Head of caudate nucleus (tissue), 42 donors: ENCODE measurements at places on chromosomes 7 and 10.

DNA sequence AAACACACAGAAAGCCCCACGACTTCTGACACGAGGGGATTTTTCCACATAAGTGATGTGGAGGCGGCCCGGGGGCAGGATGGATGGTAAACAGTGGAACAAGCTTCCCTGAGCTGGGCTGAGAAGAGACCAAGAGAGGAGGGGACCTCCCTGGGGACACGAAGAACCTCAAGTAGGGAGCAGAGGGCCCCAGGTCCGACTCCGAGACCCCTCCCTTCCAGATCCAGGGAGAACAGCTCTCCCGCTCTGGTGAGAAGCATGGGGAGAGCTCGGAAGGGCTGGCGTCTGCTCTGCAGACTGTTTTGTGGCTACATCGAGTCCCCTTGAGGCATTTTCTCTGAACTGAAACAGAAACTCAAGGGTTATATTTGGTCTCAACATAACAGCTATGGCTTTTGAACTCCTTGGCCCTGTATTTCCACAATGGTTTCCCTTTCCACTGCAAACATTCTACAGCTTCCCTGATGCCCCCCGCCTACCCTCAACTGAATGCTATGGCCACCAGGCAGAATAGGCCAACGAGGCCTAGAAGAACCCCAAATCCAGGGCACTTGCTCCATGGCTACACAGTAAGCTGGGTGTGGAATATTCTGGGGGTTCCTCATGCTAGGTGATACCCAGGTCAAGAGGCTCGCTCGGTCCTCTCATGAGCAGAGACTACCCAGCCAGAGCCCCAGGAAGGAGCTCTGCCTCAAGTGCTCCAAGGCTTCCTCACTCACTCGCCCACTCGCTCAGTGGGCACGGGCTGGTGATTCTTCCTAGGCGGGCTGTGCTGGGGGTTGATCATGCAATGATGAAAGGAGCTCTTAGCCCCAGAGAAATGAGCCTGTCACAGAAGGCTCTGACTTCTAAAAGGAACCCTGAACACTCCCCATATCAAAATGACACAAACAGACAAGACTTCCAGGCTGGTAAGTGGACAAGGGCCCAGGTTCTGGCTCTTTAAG, 47.5 kb downstream of the FAM53B start:
- no peak for DNase-seq

GRCh38 chr10:113053091-113053490, 103.0 kb downstream of the TCF7L2 start:
- no peak for DNase-seq

- DNase-seq = no peak
Observed at GRCh38 chr7:46385662-46386309, 464.7 kb upstream of the IGFBP3 start.

DNA sequence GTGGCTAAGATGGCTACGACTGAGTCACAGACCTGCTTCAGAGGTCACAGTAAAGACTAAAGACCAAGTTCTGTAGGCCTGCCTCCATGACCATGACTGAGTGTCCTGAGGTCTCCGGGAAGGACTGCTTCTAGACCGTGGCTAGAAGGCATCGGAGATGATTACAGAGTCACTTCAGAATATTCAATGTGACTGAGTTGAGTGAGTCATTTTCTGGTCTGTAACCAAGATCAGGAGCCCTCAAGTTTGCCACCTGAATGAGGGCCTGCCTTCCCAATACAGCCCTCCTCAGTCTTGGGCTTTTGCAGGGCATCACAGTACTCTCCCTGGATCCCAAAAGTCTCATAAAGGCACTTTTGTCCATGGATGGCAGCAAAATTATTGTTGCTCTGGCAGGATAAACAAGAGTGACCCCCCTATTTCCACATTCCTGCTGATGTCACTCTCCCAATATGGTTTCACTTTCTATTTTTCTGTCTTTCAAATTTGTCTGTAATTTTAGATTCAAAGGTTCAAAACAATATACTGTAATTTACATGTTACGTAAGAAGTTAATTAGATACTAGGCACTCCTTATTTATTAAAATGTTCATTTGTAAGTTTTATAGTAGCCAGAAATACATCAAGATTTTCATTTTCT, 47.7 kb upstream of the ZNF92 start:
- no peak for DNase-seq

- DNase-seq = no peak
Observed at GRCh38 chr7:155204744-155205367, 92.8 kb upstream of the INSIG1 start.

DNA sequence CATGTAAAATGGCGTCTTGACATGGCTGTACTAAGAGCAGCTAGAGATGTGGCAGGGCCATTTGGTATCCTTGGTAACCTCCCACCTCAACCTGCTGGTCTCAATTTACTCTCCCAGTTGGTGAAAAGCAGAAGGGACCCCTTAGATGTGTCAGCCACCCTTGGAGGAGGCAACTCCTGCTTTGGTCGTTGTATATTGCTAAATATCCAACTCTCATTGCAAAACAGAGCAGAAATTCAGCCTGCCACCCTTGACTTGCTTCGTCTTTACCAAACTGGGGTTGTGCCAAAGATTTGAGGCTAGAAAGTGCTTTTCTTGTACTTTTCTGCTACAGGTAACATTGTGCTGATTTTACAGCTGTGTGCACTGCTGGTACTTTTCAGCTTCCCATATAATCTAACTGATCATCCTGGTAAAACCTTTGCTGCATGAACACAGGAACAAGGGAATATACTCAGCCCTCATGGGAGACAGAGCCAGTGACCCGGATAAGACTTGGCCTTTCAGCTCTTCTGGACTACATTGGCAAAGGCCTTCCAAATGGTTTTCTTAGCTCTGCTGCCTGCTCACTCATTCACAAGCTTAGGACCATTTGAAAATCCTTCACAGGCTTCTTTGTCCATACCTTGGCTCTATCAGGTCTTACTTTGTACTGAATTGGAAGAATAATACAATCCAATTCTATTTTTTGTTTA, 2.2 kb upstream of the VSTM4 start:
- DNase-seq = no peak

DNA sequence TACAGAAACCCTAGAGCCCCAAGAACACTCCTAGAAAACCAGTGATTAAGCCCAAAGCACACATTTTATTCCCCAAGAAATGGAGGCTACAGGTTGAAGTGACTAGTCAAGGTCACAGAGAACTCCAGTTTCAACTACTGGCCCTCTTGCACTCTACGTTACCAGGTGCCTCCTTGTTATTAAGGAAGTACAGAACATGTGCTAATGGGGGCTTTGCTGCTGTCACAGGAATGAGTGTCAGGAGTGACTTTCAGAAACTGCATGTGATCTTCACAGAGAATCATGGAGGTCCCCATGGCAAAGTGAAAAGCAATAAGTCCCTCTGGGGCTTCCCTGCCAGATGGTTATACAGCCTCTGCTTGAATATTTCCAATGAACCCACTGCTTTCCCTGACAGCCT, 19.3 kb downstream of the JAZF1 start:
- DNase-seq = no peak

DNA sequence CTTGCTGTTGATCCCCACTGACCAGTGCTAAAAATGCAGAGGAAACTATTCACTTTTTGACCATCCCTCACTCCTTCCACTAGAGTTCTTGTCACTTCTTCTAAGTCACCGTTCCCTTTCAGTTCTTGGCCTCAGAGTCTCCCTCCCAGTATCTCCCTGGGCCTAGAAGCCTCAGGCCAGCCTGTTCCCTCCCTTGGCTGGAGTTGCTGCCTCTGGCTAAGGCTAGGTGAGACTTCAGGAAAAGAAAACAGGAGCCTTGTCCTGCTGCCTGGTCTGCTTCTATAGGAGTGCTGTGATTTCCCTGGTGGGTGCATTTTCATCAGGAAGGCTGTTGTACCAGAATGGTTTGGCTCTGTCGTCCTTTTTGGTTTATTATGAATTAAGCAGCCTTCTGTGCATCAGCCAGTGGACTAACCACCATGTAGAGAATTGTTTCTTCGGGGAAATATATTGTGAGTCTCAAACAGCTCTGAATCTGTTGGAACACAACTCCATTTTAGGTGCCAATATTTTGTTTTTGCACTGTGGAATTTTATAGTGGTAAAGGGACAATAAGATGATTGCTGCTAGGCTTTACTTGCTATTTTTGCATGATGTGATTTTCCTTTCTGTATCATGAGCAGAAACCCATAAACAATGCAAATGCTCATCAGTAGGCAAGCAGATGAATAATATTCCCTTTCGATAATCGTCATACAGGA, 233.4 kb upstream of the FZD1 start:
- DNase-seq = no peak

DNA sequence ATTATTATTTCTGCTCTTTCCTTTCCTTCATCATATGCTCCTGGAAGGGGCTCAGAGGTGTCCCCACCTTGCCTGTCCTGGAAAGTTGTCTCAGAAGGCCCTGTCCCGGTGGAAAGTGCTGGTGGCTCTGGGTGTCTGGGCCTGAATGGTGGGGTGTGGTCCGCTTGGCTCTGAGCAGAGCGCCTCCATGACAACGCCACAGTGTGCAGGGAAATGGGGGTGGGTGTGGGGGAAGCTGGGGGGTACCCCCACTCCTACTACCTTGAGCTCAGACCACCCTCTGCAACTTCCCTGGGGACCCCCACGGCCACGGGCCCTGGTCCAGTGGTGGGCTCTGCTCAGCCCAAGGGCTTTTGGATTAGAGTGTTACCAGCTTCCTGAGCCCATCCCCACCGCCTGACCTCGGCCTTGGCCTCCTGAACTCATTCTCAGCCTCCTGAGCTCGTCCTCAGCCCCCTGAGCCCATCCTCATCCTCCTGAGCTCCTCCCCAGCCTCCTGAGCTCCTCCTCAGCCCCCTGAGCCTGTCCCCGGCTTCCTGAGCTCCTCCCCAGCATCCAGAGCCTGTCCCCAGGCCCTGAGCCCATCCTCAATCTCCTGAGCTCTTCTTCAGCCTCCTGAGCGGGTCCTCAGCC, 106.4 kb upstream of the FAM20C start:
- no peak for DNase-seq

DNA sequence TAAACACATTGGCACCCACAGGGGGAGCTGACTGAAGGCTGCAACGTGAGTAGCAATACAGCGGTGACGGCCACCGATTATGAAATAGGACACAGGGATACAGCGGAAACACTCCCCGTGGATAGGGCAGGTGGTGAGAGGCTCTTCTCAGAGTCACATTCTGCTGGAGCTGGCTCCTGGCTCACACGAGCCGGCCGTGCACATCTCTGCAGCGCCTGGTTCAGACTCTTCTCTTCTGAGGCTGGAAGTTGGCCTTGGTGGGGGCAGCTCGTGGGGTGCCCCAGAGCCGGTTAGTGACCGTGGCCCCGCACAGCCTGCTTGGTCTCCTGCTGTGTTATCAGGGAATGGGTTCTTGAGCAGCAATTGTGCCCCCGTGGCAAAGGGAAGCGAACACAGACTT, 61.3 kb upstream of the EN2 start:
- DNase-seq = no peak

- DNase-seq = no peak
Observed at GRCh38 chr7:50730446-50731400, 52.0 kb downstream of the GRB10 start.

- DNase-seq = no peak
Observed at GRCh38 chr7:40848541-40849221, 713.9 kb downstream of the SUGCT start.

DNA sequence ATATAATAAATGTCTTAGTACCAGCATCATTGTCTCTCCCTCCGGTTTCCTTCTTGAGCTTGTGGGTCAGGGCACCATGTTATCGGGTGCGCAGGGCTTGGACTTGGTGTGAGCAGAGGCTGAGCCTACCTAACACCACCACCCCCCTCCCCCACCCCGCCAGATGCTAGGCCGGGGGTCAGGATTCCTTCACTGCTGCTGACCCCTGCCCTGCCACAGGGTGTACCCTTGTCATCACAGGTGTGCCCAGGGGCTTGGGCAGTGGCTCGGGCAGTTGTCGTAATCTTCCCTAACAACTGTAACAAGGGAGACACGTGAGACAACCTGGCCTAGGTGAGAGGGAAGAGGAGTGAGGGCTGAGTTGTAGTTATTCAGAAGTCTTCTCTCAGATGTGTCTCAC, 12.6 kb upstream of the NFKB2 start:
- DNase-seq = no peak

DNA sequence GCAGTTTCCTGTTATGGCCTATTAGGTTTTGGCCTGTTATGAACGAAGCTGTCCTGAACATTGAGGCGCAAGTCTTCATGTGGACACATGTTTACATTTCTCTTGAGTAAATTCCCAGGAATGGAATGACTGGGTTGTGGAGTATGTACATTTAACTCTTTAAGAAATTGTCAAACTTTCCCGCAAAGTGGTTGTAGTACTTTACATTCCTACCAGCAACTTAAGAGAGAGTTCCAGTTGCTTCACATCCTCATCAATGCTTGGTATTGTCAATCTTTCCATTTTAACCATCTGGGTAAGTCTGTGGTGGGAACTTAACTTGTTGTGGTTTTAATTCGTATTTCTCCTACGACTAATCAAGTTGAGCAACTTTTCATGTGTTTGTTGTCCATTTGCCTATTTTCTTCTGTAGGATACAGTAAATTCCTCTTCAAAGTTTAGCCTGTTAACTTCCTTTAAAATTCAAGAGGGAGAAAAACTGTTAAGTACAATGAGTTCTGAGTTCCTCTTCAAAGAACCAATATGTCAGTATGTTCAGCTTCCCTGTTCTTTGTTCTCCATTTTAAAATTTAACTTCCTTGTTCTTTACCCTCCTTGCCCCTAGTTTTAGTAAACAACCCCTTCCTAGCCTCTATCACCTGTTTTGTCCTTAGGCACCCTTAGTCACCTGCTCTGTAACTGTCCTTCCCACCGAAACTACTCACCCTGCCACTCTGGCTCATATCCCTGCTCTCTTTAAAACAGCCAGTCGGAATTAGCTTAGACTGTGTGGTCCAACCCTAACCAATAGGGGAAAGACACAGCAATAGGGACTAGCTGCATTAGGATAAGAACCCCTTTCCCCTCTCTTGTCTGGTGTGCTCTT, 74.0 kb downstream of the FAM241B start:
- DNase-seq = no peak

- no peak for DNase-seq
Observed at GRCh38 chr7:1842321-1843221, 172.5 kb downstream of the ELFN1 start.

DNA sequence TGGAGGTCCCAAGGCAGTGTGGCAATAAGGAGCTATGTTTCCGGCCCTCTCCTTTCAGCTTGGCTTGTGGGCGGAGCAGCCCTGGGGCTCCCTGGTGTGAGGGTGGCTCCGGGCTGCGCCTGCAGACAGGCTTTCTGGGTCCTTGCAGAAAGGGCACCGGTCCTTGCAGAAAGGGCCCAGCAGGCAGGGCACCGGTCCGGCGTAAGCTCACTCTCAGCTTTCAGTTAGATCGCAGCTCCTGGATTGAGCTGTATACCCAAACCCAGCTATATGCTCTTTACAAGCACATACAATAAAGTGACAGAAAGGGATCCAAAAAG, 293.8 kb upstream of the SHH start:
- DNase-seq = no peak

DNA sequence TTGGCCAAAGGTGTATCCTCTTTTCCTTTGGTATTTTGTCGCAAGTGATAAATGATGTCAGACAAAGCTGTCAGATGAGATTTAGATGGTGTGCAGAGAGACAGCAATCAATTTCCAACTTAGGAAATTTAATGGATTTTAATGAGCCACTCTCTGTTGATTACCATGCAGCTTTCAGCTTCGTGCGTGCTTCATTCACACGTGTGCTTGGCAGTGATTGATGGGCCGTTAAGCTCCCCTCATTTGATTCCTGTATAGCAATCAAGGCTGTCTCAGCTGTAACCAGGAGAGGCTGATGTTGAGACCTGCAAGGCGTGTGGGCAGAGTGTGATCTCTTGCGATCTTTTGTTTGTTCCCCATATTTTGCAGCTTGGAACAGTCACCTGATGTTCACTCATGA, 439.6 kb downstream of the CALN1 start:
- no peak for DNase-seq
